Right renal cortex interstitium (tissue), 3 donors: ENCODE measurements at places on chromosomes 12 and 14. TPM values are rescaled to one million over a fixed set of nuclear protein-coding genes. Genes with fewer than 3 reads are reported as not detected.

PA2G4 gene
- 177 TPM for polyA plus RNA-seq

GPR137C gene
- polyA plus RNA-seq: 7.0 TPM

ISM2 gene
- 2.8 TPM for polyA plus RNA-seq

SMIM41 gene
- 0.36 TPM for polyA plus RNA-seq

CPNE6 gene
- not detected for polyA plus RNA-seq

IL26 gene
- not detected for polyA plus RNA-seq

SYNDIG1L gene
- polyA plus RNA-seq: 0.24 TPM

CD163L1 gene
- 1.6 TPM for polyA plus RNA-seq

TEX52 gene
- polyA plus RNA-seq: 0.44 TPM

ARPC3 gene
- 281 TPM for polyA plus RNA-seq

VDR gene
- 4.3 TPM for polyA plus RNA-seq

ETFBKMT gene
- 4.8 TPM for polyA plus RNA-seq

LRRC43 gene
- 4.5 TPM for polyA plus RNA-seq

MAP3K12 gene
- polyA plus RNA-seq: 21.3 TPM

DLK1 gene
- 6.1 TPM for polyA plus RNA-seq

AVPR1A gene
- 11.0 TPM for polyA plus RNA-seq

BMAL2 gene
- 6.2 TPM for polyA plus RNA-seq

DNA sequence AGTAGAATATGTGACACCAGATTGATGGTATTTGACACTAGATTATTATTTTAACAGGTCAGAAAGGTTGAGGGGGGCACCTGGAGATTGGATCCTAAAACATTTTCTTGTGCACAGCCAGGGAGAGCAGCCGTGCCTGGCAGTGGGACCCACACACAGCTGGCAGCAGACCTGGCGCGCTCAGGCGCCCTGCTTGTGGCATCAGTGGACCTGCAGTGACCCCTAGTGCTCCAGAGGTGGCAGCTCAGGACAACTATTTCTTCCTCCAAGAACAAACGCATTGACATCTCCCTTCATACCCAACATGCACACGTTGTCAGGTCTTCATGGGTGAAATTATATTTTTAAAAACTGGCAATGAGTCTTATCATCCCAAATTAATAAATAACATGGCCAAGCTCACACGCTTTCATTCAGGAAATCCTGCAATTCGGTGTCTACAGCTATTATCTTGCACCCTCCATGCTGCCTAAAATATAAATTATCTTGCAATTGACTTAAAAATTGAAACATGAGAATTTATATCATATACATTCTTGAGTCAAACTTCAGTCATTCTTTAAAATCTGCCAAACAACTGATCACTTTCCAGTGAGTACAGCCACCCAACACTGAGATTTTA, 7.7 kb upstream of the TMEM132D start:
- DNase-seq: no peak

DNA sequence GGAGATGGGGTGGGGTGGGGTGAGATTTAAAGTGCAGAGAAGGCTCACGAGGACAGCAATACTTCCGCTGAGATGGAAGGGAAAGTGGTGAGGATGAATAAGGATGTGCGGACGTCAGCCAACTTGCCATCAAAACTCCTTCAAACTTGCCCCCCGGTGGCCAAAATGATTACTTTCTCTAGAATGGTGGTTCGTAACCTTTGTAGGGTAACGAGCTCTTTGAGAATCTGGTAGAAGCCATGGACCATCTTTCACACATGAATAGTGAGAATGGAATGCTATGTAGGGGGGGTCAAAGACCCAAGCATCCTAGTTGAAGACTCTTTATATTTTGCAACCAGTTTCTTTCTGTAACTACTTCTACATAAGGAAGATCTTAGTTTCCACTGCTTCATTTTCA, 245.9 kb upstream of the DDHD1 start:
- no peak for DNase-seq

- no peak for DNase-seq
These were observed 98.2 kb downstream of the C12orf42 start for GRCh38 chr12:103397536-103397935.

- DNase-seq: no peak
These were observed 11.5 kb upstream of the KANSL2 start for GRCh38 chr12:48693572-48693971.

GRCh38 chr12:114476159-114476558, 70.2 kb upstream of the TBX5 start:
- no peak for DNase-seq

DNA sequence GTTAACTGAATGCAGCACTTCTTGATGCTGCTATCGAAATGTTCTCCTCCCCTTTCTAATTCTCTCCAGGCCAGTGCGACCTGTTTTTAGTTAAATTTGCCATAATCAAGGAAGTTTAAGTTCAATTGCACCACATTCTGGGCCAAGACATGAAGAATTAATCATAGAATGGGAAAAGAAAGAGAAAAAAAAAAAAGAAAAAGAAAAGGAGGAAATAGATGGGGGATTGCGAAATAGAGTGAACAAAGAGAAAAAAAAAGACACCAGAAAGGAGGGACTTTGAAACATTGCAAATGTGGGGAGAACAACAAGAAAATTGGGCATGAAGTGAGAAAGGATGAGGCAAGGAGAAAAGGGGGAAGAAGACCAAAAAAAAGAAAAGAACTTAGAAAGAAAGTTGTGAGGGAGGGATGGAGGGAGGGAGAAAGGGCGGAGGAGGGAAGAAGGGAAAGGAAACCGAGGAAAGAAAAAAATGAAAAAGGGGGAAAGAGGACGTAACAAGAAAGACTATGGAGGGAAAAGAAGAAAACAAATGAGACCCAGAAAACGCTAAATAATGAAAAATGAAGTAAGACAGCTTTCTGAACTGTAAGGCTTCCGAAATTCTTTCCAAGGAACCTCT, 32.8 kb upstream of the TBX5 start:
- no peak for DNase-seq

DNA sequence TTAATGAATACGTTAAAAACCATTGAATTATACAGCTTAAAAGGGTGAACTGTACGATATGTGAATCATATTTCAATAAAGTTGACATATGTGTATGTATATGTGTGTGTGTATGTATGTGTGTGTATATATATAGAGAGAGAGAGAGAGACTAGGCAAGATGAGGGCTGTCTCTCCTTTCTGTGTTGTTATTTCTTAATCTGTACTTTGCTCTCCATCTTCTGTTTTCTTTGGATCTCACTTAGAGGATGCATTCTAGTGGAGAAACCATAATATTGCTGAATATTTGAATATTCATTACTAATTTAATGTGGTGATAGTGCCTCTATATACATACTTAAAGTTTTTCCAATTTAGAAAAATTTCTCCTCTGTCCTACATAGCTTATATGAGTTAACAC, 50.5 kb downstream of the PCNX1 start:
- DNase-seq: no peak

- DNase-seq: no peak
These were observed 120.2 kb downstream of the SAMD4A start for GRCh38 chr14:54686871-54687749.

GRCh38 chr12:75646329-75647210, 135.2 kb upstream of the KRR1 start:
- no peak for DNase-seq

DNA sequence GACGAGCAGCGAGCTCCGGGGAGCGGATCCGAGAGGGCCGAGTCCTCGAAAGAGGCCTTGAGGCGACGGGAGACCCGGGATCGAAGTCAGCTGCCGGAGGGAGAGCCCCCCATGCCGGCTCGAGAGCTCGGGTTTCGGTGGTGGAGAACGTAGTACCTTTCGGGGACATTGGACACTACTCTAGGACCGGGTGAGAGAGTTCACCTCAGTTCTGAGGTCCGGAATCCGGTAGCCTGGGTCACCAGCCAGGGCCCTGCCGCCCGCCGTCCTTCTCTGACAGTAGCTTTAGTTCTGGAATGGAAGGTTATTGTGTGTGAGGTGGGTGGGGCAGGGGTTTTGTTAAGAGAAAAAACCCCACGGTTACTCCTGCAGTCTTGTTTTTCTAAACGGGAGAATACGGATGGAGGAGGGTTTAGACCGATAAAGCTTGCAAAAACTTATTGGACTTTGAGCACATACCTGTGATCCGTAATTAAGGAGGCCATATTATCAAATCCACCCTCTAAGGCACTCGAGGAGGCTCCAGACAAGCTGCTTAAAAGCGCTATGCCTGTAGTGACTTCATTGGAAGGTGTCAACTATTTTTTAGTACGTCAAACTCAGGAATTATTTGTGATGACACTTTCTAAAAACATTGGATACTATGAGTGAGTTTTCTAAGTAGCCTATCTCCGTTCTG, 765 bp downstream of the SCYL2 start:
- DNase-seq: peak; percentile 53

GRCh38 chr12:123958876-123959275, 13.8 kb downstream of the CCDC92 start:
- no peak for DNase-seq

DNA sequence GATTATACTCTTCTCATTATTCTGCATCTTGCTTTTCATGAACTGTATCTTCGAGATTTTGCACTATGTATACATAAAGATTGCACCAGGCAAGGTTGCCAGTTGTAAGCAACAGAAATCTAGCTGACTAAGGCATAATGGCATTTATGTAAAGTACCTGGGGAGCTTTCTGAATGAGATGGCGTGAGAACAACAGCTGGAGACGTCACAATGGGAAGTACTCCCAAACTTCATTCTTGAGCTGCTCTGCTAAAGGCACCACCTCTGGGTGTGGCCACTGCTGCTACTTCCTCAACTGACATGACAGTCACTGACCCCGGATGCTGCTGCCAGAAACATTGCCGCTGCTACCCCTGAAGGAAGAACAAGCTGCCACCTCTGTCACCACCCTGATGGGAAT, 220.7 kb downstream of the NOVA1 start:
- DNase-seq: no peak

- DNase-seq: no peak
These were observed 36.4 kb downstream of the PYM1 start for GRCh38 chr12:55891310-55891709.

DNA sequence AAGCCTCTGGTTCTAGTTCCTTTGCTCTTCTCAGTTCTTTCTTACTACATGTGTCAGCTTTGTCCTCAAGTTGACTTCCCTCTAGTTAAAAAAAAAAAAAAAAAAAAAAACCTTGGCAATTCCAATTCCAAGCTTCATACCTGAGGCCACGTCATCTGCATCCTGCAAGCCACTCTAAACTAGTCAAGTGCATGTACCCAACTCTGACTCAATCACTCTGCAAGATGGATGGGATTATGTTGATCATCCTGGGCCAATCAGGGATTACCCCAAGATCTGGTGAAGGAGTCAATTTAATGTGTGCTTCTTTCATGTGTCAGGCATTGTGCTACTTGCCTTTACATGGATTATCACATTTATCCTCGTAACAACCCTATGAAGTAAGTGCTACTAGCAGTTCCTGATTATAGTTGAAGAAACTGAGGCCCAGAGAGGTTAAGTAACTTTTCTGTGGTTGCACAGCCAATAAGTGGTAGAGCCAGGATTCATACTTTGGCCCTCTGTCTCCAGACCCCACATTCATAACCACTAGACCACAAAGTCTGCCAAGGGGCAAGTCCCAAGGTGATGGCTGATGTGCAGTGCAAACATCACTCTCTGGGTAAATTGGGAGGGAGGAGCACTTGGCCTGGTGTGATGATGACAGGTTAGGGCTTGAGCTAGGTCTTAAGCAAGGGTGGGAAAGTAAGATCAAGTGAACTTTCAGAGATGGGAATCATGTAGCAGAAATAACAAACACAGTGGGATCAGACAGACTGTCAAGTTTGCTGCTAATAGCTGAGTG, 17.3 kb upstream of the CCND2 start:
- DNase-seq: no peak

DNA sequence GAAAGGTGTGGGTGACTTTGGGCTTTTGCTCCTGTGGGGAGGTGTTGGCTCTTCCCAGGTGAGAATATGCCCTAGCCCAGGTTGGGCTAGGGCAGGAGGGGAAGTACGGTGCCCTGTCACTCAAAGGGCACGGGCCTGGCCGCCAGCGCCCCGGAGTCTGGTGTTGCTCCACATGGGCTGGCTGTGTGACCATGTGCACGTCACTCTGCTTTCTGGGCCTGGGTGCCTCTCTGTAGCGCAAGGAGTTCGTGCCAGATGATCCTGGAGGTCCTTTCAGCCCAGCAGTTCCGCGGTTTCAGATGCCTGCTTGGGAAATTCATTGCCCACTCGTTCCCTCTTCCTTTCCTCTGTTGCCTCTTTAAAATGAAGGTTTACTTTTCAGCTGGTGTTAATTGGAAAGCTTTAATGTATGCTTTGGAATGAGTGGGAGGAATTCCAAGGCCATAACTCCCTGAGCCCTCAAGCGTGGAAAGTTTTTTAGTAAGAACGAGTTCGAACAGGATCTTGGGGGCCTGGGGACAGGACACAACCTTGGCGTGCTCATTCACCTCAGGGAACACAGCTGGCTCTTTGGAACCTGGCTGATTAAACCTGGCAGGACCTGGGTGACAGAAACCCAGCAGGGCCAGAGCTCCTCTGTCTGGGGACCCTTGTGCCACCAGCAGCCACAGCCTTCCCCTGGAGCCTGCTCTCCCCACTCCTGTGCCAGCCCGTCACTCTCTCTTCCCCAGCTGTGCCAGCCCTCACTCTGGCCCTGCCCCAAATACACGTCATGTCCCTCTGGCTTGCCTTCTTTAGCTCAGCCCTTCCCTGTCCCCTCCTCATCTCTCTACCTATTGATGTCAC, 42.8 kb downstream of the TSPAN9 start:
- no peak for DNase-seq

GRCh38 chr12:52180971-52181628, 10.7 kb downstream of the KRT80 start:
- DNase-seq: no peak

GRCh38 chr12:120496413-120497340, 764 bp downstream of the DYNLL1 start:
- no peak for DNase-seq

- DNase-seq: no peak
These were observed 65.9 kb downstream of the KCNA1 start for GRCh38 chr12:4975574-4975973.

- DNase-seq: no peak
These were observed 548.6 kb upstream of the TBX3 start for GRCh38 chr12:115232455-115233156.

DNA sequence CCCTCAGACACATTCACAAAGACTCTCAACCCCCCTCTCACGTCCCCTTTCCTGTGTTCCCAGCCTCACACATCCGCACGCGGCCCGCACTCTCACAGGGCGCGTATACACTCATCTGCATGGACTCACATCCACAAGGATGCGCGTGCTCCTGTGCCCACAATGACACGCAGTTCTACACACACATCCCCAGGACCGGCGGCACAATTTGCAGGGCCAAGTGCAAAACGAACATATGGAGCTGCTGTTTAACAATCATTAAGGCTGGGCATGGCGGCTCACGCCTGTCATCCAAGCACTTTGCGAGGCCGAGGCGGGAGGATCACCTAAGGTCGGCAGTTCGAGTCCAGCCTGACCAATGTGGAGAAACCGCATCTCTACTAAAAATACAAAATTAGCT, 36.4 kb upstream of the EML1 start:
- DNase-seq: no peak

GRCh38 chr14:61329478-61330051, 8.2 kb downstream of the PRKCH start:
- no peak for DNase-seq

DNA sequence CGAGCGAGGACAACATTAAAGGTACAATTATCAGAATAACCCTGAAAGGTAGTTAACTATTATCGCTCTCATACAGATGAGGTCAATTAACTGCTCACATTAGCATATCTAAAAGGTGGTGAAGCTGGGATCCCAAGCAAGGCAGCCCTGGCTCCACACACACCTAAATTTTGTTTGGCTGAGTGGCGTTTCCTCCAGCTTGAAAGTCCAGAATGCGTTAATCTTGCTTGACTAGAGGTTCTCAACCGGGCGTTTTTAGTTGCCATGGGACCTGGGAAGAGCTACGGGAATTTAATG, 531 bp downstream of the DLGAP5 start:
- DNase-seq: no peak
